BJ (cell line): ENCODE measurements at places on chromosomes 5 and 9. TPM values are rescaled to one million over a fixed set of nuclear protein-coding genes. Genes with fewer than 3 reads are reported as not detected.

Gene PCDHGB2
- polyA plus RNA-seq = 3.7 and 4.0 TPM in 2 replicates

GRCh38 chr5:110371725-110372041 lies 354.8 kb downstream of the TMEM232 start:
- DNase-seq = no peak

DNA sequence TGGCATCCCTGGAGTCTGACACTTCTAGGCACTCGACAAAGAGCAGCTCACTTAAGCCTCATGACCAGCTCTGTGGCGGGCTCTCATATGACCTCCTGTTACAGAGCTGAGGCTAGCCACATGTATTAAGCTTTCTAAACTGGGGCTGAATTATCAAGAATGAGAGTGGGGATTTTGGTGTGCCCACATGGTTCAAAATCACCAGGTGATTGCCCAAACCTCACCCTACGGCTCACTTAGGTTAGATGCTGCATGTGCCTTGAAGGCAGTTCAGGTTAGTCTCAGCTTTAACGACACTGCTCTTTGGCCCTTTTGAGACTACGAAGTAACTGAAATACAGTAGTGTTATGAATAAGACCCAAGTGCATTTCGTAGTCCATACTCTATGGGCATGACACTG lies 39.4 kb upstream of the SMIM32 start:
- DNase-seq = no peak

GRCh38 chr9:27195191-27195590 lies 86.2 kb downstream of the TEK start:
- no peak for DNase-seq

DNA sequence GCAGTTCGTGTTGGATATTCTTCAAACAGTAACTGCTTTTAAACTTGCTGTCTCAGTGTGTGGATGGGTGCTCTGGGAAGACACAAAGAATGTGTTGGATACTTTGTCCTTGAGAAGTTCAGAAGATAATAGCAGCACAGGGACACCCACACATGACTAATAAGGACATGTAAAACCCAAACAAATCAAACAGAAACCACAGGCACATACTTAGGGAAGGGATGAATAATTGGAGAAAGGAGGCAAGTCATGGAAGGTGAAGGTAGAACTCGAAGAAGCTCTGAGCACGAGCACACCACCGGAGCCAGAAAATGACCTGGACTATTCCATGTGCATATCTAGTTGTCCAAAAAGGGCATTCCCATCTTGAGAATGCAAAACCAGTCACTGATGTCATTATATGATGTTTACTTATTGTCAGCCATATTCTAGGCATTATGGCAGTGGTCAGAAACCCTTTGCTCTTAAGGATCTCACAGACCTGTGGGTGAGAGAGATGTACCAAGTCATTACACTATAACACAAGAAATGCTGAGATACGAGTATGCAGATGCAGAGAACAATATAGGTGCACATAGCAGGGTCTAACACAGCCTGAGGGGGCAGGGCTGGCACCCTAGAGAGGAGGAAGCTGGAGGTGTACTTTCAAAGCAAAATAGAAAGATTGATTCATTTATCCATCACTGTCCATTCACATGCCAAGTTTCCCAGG lies 152.9 kb downstream of the PIK3R1 start:
- no peak for DNase-seq

GRCh38 chr5:1974501-1975405 lies 92.0 kb upstream of the IRX4 start:
- DNase-seq = no peak

DNA sequence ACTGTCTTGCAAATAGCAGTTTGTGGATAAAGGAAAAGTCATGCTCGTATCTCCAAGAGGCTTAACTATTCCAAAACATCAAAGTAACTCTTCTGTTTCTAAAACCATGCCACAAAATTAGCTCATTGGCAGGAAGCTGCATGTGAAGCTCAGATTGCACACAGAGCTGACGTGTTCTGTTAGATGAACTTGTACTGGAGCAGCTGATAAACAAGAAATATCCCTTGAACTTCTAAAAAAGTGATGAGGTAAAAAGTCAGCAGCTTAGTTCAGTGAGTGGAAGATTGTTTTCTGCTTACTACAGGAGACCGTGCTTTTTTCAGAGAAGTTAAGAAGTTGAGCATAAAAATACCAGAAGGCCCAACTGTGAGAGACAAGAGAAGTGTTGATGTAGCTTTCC lies 113.2 kb downstream of the SLC12A2 start:
- no peak for DNase-seq
